ENCODE measurements at places on chromosomes 1 and 21.
A peak's percentile ranks its signal among the peaks of the same experiment; 100 is the strongest.

DNA sequence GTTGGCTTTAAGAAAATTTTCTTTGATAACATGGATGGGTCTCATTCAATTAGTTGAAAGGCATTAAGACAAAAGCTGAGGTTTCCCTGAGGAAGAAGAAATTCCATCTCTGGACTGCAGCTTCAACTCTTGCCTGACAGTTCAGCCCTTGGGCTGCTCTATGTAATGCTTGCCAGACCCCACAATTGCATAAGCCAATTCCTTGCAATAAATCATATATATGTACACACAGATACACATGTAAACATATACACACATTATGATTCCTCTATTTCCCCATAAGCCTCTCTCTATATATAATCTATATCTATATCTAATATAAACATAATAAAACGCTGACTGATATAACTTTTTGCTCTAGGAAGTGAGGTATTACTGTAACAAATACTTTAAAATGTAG, 301.5 kb upstream of the PRMT6 start:
- DNase-seq = no peak

- no peak for DNase-seq
Observed at GRCh38 chr21:38800924-38801744, 4.6 kb upstream of the ETS2 start.

GRCh38 chr1:217322834-217323233, 308.1 kb downstream of the GPATCH2 start:
- no peak for DNase-seq

- no peak for DNase-seq
Observed at GRCh38 chr1:31943546-31944184, 5.5 kb upstream of the PTP4A2 start.

DNA sequence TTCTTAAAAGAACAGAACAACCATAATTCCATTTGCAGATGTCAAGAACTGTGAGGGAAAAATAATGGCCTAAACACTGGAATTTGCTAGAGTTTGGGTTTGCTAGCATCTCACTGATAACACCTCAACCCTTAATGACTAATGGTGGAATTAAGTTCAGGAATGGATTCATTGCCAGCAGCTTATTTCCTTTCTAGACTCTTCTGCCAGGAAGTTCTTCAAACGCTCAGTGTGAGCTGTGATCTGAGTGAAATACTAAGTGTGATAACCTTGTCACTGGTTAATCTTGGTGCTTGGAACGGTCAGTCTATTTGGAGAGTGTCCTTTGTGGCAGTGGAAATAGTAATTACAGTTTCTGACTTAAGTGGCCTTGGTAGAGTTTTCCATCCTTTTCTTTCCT, 21.6 kb upstream of the PLEKHM2 start:
- DNase-seq = no peak

DNA sequence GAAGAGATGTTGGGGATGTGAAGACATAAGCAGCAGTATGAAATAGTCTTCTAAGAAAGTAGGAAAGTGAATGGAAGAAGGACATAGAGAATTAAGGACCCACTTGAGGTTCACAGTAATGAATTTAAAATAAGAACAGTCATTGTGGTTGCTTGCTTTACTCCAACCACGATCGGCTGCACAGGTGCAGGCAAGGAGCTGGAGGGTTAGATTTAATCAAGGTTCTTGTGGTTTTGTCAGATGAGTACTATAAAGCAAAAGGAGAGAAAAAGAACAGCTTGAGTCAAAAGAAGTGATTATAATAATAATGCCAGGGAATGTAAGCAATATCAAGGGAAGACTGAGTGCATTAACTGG, 46.1 kb upstream of the RBM34 start:
- no peak for DNase-seq

DNA sequence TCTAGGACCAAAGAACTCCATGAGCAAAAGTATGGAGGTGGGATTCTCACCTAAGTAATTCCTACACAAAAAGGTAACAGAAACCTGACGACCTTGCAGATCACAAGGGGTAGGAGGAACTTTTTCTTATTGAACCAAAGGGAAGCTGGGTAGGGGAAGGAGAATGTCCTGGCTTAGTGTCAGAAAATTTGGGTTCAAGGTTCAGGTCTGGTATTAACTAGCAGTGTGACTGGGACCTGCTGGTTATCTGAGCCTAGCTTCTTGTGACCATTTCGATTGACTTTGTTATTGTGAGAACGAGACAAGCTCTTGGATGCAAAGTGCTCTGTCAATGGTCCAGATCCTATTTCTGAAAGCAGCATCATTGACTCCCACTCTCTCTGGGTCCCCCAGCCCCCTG, 5.0 kb upstream of the SNX27 start:
- no peak for DNase-seq

DNA sequence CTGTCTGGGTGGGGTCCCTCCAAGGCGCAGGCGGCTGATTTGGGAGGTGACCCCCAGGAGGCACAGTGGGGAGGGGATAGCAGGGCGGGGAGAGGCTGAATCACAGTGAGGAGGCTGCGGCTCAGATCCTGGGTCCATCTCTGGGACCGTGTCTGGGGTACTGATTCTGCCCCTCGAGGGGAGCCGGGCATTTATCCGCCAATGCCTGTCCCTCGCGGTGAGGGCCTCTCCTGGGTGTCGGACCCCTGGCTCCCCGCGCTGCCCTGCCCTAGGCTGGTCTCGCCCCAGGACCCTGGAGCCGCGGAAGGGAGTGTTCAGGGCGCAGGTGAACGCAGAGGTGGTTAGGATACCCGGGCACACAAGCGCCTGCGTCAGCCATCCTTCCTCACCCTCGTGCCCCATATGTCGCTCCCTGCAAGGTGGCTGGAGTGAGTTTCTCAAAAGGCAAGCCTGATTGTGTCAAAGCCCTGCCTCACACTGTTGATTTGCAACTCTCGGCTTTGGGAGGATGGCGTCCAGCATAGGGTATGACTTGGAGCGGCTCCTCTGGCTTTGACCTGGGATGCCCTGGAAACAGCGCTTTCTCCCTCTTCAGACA, 530.9 kb downstream of the PTPRU start:
- DNase-seq = no peak

GRCh38 chr1:165031001-165031400, 325.5 kb downstream of the LMX1A start:
- DNase-seq = no peak

DNA sequence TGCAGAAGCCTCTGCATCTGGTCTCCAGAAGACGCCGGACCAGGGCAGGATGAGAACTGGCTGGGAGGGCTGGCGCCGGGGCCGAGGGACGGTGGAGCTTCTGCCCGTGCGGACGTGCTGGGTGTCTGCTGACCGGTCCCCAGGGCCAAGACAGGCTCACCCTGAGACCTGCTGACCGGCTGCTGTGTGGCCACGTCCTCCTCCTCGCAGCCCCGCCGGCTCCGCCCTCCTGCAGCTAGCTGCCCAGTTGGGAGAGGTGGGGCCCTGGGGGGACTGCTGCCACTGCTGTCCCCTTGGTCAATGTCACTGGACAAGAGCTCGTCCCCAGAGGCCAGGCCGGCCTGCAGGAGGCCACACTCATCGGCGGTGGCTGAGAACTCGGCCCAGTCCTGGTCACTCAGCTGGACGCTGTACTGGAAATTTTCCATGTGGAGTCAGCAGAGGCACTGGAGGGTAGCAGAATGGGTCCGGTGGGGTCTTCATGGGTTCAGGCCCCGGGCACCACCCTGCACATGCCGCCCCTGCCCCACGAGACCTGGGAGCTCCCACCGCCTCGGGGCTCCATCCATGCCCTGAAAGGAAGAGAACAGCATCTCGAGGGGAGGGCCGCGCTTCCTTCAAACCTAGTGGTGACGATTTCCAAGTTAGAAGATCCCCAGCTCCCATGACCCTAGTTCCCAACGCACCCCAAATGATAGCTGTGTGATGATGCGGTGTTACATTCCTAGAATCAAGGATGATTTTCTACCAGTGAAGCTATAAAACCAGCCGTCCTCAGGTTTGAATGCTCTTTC, 1.1 kb downstream of the PERM1 start:
- DNase-seq = no peak

- no peak for DNase-seq
Observed at GRCh38 chr21:16378525-16378924, 648.7 kb downstream of the USP25 start.

DNA sequence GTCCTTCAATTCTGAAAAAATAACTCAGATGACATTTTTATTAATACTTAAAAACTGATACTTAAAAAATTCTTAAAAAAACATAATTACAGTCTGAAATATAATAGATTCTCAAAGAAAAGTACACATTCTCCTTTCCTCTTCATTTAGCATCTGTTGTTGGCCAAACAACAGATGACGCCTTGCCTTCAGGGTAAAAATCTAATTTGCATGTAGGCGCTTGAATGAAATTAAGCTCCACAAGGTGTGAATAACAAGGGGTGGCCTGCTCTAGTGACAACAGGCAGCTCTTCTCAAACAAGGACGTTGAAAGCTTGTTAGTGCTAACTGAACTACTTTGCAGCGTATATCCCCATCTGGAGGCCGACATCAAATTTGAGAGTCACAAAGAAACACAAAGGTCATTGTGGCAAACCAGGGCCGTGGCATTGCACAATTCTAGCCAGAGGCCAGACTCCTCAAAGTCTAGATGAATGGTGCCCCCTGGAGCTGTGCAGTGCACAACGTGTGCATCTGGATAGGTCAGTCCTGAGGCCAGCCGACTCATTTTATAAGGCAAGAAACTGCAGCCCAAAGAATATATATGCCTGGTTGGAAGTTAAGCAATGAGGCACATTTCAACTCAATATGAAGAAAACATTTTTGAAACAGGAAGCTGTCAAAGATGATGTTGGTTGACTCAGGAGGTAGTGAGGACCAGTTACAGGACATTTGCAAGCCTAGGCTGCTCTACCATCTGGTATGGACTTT, 459.2 kb upstream of the RUNX1 start:
- peak; percentile 11 for DNase-seq

- DNase-seq = no peak
Observed at GRCh38 chr1:51253691-51254090, 17.6 kb downstream of the RNF11 start.

GRCh38 chr21:37896788-37897187, 19.5 kb downstream of the KCNJ6 start:
- no peak for DNase-seq

DNA sequence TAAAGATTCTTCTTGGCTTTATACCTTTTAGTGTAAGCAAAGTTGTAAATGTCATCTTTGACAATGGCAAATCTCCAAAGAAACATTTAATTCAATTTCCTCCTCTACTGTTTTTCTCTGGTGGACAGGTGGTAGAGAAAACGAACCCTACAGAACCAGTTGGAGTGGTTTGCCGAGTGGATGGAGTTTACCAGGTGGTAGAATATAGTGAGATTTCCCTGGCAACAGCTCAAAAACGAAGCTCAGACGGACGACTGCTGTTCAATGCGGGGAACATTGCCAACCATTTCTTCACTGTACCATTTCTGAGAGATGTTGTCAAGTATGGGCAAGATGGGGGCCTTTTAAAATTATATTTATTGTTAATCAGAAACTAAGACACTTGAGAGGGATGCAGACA, 25.8 kb downstream of the UAP1 start:
- DNase-seq = peak; percentile 91

DNA sequence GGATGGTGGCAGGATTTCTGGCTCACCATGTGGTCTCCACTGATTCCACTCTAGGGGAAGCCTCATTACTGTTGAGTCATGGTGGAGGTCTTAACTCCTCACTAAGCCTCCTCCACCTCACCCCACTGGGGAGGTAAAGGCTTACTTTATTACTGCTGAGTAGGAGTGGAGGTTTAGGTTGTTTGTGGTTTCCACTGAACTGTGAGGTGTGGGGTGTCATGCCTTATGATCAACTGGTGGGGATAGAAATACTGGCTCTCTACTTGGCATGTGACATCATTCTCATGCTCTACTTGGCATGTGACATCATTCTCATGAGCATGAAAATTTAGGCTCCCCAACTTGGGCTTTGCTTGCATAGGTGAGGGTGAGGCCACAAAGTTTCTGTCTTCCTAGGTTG, 35.6 kb downstream of the COL6A1 start:
- DNase-seq = no peak

All from DMS53 (cell line).